MV-4-11 (cell line): ENCODE measurements at places on chromosomes 13 and 19.

DNA sequence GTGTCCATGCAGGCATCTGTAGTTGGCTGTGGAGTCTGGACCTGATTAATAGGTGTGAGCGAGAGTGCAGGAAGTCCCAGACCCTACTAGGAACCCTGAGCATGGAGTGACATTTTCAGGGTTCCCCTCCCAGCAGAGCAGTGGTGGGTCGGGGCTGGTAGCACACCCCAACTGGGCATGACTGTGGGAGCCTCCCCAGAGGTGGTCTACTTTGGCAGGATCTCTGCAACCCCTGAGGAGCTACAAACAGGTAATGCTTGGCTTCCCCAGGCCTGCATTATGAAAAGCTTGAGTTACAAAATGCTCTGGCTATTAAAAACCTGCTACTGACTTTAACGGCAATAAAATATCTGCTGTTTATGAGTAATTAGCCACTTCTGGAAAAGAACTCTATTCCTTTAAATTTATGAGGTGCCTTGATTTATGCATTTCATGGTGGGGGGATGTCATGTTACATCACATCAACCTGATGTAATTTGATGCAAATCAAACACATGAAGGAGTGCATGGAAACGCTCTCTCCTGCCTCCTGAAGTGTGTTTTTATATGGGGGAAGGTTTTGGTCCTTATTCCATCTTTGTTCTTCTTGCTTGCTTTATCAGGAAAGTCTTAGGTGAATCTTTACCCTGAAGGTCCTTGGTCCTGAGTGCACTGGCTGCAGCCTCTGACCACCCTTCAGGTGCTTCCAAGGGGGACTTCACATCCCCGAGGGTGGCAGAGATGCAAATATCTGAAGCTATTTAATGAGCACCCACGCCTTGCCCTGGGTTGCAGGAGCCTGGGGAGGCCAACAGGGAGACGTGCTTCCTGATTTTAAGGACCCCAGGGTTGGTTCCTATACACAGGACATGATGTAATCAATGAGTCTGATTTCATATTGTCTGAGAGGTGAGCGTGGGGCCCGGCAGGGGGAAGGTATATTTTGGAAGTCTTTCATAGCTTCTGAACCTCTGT is 54.0 kb downstream of the ZNF536 start:
- DNase-seq = no peak

DNA sequence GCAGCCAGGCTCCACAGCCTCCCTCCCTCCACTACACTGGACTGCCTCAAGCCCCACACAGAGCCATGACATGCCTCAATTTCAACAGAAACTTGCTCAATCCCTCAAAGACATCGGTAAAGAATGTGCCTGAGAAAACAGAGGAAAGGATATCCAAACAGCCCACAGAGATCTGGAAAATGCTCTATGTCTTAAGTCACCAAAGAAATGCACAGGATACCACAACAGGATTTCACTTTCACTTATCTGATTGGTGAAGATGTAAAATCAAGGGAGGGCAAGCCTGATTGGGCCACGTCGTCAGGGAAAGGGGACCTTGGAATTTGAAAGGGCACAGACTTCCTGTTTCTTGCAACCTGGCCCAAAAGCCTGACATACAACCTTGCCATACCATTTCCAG is 14.2 kb downstream of the CACNA1A start:
- DNase-seq = no peak

- DNase-seq = no peak
Observed at GRCh38 chr13:101140087-101140770, 276.1 kb downstream of the NALCN start.

DNA sequence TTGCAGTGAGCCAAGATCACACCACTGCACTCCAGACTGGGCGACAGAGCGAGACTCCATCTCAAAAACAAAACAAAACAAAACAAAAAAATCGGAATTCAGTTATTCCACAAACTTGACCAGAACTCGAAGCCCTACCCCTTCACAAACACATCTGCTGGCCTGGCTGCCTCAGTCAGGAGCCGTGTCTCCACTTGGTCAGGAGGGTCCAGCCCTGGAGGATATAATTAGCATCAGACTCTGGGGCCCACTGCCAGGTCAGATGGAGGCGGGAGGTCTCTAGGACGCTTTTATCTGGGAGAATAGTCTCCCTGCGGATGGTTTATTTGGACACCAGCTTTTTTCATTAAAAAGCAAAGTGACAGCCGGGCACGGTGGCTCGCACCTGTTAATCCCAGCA is 8.0 kb downstream of the ELL start:
- DNase-seq = no peak

DNA sequence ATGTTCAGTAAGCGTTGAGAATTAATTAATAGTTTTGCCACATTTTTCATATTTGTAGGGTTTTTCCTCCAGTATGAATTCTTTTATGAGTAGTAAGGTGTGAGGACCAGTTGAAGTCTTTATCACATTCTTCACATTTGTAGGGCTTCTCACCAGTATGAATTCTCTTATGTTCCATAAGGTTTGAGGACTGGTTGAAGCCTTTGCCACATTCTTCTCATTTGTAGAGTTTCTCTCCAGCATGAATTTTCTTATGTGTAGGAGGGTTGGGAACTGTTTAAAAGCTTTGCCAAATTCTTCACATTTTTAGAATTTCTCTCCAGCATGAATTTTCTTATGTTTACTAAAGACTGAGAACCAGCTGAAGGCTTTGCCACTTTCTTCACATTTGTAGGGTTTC is 40.3 kb downstream of the ZNF208 start:
- DNase-seq = no peak

DNA sequence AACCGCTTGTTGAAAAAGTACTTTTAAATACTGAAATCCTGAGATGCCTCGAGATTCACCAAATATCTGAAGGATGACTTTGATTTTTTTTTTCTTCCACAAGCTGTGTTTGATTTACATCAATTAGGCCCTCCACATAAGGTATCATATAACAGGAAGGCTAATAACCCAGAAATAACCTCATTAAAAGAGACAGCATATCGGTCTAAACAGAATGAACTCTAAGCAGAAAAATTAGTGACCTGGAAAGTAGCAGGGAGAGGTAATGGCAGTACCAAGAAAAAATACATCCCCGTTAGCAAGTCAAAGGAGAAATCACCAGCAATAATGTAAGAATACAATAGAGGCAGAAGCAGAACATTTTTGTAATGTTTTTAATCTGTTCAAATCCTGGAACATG is 452.4 kb upstream of the TSHZ3 start:
- no peak for DNase-seq

- no peak for DNase-seq
Observed at GRCh38 chr13:94256721-94257120, 222.8 kb downstream of the DCT start.

- peak; percentile 57 for DNase-seq
Observed at GRCh38 chr13:110600261-110600819, 15.0 kb upstream of the NAXD start.

DNA sequence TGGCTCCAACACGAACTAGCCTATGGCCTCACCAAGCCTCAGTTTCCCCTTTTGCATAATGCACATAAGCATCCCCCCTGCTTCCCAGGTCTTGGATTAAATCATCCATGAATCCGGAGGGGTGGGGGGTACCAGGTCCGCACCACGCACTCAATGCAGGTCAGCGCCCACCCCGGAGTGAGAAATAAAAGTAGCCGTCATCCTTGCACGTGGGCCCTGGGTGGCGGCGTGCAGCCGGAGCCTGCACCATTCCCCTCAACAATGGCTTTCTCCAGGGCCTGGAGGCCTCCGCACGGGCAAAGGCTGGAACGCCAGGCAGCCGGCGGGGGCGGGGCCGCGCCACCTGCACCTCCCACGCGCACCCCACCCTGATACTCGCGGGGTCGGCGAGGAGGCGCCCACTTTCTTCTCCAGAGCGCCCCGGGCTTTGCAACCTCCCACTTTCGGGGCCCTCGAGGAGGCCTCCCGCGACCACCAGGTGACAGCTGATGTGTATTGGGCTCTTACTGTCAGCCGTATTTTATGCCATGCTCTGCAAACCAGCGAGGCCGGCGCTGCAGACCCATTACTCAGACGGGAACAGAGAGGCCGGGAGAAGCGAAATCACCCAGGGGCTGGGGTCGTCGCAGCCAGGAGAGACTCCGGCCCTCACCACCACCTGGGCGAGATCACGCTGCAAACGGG is 767 bp upstream of the GADD45B start:
- DNase-seq = peak; percentile 44

- no peak for DNase-seq
Observed at GRCh38 chr13:29703421-29703820, 107.9 kb upstream of the SLC7A1 start.

DNA sequence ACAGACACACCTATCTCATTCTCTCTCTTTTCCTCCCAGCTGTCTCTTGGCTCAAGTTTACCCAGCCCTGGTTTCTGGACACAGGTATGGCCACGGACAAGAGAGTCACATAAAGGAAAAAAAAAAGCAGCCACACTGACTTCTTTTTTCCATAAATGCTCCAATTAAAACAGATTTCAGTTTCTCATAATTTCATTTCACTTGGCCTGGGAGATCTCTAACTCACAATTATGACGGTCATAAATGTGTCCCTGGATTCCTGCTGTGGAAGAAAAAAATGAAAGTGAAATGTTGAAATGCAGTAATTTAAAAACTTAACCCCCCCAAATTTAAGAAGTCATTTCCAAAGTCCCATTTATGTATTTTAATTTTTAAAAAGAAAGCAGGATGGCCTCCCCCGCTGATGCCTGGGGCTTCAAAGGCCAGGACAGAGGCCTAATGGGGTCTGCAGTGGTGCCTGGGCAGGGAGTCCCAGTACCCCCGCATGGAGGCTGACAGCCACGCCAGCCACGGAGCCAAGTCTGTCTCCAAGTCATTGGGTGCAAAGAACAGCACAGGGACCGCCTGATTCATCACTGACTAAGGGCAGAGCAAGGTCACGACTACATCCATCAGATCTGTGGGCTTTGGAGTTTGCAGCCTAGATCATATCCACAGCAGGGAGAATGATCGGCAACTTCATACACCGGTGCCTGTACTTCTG is 79.7 kb downstream of the TSHZ3 start:
- DNase-seq = no peak

- DNase-seq = no peak
Observed at GRCh38 chr19:50921426-50922316, 10.5 kb upstream of the KLK4 start.

DNA sequence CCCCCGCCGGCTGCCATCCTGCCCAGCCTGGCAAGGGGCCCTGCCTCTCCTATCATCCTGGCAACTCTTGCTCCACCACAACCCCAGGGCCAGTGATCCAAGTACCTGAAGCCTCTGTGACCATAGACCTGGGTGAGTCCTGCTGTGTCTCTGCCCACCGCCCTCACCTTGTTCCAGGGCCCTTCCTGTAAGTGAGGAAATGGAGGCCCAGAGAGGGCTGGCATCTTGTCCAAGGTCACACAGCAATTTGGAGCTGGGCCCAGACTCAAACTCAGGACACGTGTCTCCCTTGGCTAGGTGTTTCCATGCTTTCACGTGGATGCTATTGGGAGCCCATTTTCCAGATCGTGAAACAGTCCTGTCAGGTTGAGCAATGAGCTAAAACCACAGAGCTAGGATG is 3.7 kb downstream of the CREB3L3 start:
- DNase-seq = no peak

GRCh38 chr13:93180356-93180969 is 46.1 kb upstream of the GPC6 start:
- no peak for DNase-seq

- DNase-seq = peak; percentile 82
Observed at GRCh38 chr13:48210178-48210577, 22.8 kb upstream of the ITM2B start.

GRCh38 chr19:5142725-5143097 is 173.8 kb downstream of the KDM4B start:
- no peak for DNase-seq

DNA sequence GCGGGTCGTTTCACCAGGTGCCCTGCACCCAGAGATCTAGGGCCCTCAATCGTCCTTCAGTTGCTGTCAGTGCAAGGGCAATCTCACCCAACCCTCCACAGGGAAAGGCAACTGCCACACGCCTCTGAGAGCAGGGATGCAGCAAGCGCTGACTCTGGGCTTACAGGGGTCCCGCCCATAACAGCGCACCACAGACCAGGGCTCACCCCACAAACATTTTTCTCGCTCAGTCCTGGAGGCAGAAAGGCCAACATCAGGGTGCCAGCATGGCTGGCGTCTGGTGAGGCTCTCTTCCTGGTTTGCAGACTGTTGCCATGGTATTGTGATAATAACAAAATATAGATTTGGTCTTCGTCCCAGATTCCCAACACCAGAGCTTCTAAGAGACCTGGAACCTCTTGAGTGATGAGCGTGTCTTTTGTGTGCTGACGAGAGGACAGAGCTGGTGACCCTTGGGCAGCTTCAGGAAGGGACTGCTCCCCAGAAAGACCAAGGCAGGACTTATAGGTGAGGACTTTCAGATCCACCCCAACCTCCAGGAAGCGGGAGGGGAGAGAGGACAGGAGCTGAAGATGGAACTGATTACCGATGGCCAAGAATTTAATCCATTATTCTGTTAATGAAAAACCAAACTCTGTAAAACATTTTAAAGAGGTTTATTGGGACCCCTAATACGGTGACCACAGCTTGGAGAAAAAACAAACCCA is 51.3 kb downstream of the C13orf46 start:
- no peak for DNase-seq

DNA sequence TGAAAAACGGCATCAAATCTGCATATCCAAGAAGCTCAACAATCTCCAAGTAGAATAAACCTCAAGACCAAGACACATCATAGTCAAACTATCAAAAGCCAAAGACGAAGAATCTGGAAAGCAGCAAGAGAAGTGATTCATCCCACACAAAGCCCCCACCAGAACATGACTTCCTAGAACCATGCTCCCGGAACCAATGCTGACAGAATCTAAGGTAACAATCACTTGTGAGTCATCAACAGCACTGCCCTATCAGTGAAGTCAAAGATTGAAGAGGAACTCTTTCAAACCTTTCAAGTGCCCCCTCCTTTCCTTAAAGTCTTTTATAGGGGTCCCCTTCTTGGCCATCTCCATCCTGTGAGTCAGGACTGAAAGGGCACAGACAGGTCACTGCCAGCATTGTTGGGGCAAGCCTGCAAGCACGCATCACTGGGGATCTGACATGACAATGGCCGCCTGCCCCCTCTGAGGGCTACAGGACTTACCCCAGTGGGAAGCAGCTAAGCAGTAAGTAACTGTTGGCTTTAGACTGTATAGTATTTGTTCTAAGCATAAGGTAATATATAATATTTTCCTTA is at the start of gene CCDC70:
Gene CCDC70, plus strand, starts transcription at position 247 of the 578 bp plus-strand sequence. CDS start 3,443 bp downstream, outside the sequence.
- DNase-seq = no peak

- no peak for DNase-seq
Observed at GRCh38 chr19:2666344-2666994, 36.0 kb downstream of the GNG7 start.

DNA sequence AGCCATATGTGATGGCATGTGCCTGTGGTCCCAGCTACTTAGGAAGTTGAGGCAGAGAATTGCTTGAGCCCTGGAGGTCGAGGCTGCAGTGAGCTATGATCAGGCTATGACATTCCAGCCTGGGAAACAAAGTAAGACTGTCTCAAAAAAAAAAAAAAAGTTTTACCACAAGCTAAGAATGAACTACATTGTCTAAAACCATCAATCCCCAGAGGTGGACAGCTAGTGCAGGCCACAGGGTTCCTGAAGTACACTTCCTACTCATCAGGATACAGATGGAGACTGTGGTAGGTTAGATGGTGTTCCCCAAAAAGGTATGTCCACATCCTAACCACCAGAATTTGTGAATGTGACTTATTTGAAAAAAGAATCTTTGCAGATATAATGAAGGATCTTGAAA is 63.5 kb upstream of the DOCK9 start:
- DNase-seq = no peak

- DNase-seq = no peak
Observed at GRCh38 chr19:29376855-29377354, 148.9 kb upstream of the VSTM2B start.
